ENCODE measurements at places on chromosomes 11 and 22.

DNA sequence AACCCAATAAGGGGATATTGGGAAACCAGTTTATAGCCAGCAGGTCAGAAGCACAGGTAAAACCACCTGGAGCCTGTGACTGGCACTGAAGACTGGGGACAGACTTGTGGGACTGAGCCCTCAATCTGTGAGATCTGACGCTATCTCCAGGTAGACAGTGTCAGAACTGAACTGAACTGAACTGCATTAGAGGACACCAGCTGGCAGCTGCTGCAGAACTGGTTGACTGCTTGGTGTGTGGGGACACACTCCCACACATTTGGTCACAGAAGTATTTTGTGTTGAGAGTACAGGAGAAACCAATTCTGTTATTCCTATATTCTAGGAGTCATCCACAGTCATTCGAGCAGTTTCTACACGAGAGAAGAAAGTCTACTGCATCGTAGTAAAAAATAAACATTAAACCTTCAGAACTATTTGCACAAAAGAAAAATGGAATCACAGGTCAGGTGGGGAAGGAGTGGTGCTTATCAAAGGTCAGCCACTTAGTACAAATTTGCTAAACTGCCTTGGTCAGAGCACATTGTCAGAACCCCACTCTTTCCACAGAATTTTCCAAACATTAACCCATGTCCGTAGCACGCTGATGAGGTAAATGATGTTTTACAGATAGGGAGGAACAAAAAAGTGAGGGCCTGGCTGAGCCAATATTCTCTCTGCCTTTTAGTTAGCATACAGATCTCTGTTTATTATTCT, 77.2 kb downstream of the SIK3 start:
- no peak for DNase-seq

- DNase-seq = no peak
Measured at GRCh38 chr11:15651033-15651432, 536.3 kb downstream of the INSC start.

GRCh38 chr11:5691964-5692361, 2.4 kb downstream of the TRIM22 start:
- no peak for DNase-seq

GRCh38 chr11:134561331-134561720, 149.3 kb upstream of the B3GAT1 start:
- DNase-seq = no peak

Data from left colon (tissue), 2 donors.